ENCODE measurements at places on chromosomes 6 and 20.

DNA sequence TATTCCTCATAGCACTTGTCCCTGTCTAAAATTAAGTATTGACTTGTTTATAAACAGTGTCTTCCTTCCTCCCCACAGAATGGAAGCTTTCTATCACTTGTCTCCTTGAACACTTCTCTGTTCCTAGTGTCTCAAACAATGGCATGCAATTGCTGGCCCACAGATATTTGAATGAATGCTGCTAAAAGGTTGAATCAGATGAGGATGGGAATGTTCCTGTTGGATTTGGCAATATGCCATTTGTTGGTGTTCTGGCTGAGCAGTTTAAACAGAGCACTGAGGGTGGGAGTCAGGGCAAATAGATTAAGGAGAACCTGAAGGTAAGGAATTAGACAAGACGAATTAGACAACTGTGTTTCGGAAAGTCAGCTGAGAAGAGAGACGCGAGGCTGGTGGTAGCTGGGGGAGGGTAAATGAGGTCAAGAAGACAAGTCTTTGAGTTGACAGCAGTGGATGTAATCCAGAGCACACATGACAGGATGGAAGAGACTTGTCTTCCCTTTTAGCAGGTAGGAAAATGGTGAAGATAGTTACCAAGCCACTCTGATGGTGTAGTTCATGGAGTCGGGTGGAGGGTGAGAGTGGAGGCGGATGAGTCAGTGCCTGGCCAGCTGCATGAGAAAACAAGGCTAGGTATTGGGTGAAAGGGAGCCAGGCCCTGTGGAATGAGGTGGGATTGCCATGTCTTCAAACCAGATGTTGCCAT lies 58.3 kb upstream of the GNRH2 start:
- DNase-seq: no peak

- peak; percentile 89 for DNase-seq
Measured at GRCh38 chr20:57381596-57382503, 9.3 kb upstream of the RBM38 start.

DNA sequence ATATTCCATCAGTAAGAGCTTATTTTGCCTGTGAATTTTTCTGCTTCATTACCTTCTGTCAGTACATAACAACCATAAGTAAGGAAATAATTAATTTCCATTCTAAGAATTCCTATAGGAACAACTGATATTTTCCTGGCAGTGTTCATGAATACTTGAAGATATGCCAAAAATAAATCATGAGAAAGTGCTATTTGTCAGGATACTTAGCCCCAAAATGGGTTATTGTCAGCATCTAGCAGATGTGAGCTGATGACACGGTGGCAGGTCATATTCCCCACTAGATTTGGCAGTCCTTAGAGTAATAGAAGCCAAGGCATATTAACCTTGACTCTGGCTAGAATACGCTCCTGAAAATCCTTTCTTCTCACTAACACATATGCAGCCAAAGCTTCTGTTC lies 43.2 kb upstream of the CRISP1 start:
- no peak for DNase-seq

DNA sequence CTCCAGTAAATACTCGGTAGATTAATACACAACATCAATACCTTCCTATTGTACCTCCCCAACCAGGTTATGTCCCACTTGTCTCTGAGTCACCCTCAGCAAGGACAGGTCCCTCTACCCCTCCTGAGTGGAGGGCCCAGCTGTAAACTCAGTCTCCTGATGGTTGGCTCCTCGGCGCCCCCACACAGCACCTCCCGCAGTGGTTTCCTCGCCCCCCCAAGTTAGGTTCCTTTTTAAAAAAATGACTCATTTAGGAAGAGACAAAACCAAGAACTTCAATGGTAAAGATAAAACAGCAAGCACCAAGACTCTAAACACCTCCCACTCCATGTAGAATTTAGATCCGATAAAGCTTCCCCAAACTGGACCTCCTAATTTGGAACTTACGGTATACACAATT lies 83.5 kb downstream of the TRERF1 start:
- DNase-seq: peak; percentile 38

DNA sequence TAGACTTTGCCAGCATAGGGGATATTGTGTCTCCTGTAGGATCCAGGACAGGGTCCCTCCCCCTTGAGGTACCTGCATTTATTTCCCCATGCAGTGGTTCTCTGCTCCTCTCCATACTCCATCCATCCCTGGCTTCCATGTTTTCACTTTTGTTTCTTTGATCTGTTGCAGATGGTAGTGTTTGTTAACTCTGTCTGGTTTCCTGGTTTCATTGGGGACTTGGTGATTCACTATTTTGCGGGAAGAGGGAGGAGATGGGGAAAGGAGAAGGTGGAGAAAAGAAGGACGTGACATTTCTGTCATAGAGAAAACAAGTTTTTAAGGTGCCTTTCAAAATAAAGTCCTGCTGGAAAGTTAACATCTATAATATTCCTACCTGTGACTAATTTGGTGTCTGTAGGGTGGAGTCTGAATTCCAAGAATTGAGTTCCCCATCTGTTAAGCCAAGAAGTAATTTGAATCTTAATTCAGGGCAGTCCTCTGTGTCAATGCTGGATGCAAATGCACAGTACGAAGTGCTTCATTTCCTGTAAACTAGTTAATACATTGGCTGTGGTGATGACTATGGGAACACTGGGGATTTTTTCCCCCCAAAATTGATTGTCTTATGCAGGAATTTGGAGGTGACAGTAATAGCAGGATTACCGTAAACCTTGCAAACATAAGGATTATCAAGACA lies 6.9 kb upstream of the RNF144B start:
- DNase-seq: no peak
